ENCODE measurements at places on chromosomes 12 and 14. TPM values are rescaled to one million over a fixed set of nuclear protein-coding genes. Genes with fewer than 3 reads are reported as not detected.

The SSTR1 gene
- total RNA-seq = not detected

The CCDC175 gene
- not detected for total RNA-seq

The NPFF gene
- total RNA-seq = not detected

The APOF gene
- not detected for total RNA-seq

The SCARB1 gene
- 91.2 TPM for total RNA-seq

The RGS6 gene
- not detected for total RNA-seq

The ALDH1L2 gene
- total RNA-seq = 2.9 TPM

The NEUROD4 gene
- not detected for total RNA-seq

The MLH3 gene
- total RNA-seq = 8.3 TPM

The SAV1 gene
- total RNA-seq = 16.9 TPM

The RIMBP2 gene
- total RNA-seq = not detected

Data from airway epithelial cell (primary cell).